ENCODE measurements at places on chromosomes 1 and 21. TPM values are rescaled to one million over a fixed set of nuclear protein-coding genes. Genes with fewer than 3 reads are reported as not detected.

The UBXN10 gene
- total RNA-seq = 3.5 TPM

The LRRC71 gene
- total RNA-seq = not detected

The ENAH gene
- 46.0 TPM for total RNA-seq

DNA sequence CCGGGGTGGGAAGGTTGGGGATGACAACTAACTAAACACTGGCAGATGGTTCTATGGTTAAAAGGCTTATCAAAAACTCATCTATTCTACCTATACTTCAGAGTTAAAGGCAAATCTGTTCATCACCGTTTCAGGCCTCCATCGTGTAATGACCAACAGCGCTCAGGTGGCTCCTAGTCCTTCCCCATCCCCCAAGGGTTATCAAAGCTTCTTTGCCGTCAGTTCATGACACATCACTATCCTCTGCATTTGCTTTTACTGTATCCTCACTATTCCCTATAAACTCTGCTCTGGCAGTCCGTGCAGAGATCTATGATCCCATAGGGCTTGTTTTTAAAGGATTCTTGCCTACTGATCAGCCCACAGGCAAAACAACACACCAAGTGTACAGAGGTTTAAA is 8.2 kb downstream of the HMGN1 start:
- DNase-seq = no peak

The BLZF1 gene
- total RNA-seq = 20.4 TPM

DNA sequence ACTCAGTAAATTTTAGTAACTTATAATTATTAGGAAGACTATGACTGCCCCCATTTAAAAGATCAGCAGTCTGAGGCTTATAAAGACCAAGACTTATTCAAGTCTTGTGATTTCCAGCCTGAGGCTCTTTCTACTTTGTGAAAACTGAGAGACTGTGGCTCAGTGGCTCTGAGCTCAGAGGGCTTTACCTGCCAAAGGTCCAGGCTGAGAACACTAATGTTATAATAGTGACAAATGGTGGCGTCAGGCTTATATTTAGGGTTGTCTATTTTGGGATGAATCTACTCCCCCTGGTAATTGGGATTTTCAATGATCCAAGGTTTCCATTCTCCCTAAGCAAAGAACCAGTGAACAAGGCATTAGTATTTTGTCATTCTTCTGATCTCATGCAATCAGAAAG is 42.6 kb upstream of the EPS15 start:
- no peak for DNase-seq

The SPRR1A gene
- total RNA-seq = not detected

- no peak for DNase-seq
Observed at GRCh38 chr1:235151033-235151432, 10.0 kb downstream of the RBM34 start.

The TNNI3K gene
- not detected for total RNA-seq

The PDC gene
- total RNA-seq = not detected

All from G401 (cell line).